ENCODE measurements at places on chromosomes 1 and 21. TPM values are rescaled to one million over a fixed set of nuclear protein-coding genes. Genes with fewer than 3 reads are reported as not detected.
A peak's percentile ranks its signal among the peaks of the same experiment; 100 is the strongest.

FMN2 gene
- 141 TPM for total RNA-seq

LPGAT1 gene
- 62.4 TPM for total RNA-seq

TPTE gene
- total RNA-seq, result not detected

NBPF6 gene
- not detected for total RNA-seq

DNA sequence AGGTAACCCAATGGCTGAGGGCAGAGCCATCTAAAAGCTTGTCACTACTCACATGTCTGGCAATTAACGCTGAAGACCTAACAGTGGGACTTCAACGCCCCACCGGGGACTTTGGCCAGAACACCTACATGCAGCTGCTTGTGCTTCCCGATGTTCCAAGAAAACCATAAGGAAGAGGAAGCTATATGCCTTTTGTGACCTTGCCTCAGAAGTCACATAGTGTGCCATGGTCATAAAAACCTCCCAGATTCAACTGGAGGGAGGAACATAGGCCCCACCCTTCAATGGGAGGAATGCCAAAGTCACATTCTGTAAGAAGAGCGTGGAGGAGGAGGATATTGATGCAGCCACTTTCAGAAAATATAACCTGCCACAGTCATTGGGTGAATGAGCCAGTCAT lies 147.8 kb upstream of the MAGI3 start:
- DNase-seq, result no peak

DNA sequence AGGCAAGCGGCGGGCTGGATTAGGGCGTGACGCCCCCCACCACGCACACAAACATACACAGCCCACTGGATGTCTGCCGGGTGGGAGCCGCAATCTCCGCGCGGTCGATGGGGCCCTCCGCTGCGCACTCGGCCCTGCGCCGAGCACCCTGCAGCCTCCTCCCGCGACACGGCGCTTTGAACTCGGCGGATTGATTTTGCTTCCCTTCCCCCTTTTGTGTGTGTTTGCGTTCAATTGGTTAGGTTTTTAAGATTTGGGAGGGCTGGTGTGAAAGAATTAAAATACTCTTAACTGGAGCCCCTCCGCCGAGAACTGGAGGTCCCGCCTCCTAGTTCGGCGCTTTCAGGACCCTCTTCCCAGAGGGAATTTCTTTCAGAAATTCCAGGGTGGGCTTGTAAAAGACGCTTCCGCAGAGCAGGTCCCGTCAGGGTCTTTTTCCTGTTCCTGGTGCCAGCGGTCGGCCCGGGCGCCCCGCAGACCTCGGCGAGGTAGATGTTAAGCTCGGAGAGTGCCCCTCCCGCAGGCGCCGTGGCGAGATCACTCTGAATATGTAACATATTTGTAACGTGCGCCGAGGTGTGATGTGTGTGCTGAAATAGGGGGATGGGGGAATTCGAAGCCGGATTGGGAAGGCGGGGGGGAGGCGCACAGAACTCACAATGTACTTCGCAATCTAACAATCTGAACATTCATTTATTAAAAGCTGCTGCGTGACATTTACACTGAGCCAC lies 8.0 kb upstream of the BARHL2 start:
- no peak for DNase-seq

DNA sequence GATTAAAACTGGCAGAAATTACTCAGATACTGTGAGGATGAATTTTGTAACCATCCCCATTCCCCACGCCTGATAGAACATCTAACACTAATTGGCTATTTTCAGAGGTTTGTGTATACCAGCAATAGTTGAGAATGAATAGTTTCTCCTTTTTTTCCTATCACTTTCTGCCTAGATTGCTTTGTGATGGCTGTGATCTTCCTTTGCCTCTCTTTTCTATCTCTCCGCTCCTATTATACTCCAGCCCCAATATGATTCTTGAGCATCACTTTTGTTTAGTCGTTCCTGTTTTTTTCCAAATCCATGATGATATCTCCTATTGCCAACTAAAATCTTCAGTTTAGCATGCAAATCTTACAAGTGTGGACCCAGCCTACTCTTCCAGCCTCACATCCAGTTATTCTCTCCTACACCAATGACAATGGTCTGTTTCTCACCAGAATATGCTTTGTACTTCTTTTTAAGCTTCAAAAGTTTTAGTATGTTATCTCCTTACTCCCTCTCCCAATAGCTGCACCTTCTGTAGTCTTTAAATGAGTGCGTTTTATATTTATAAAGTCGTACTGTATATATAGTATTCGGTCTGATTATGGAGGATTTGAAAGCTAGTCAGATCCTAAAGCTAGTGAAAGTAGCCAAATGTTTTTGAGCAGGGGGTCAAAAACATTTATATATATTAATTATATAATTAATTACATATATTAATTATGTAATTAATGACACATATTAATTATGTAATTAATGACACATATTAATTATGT lies 25.2 kb downstream of the MAGI3 start:
- DNase-seq, result peak; percentile 26

DNA sequence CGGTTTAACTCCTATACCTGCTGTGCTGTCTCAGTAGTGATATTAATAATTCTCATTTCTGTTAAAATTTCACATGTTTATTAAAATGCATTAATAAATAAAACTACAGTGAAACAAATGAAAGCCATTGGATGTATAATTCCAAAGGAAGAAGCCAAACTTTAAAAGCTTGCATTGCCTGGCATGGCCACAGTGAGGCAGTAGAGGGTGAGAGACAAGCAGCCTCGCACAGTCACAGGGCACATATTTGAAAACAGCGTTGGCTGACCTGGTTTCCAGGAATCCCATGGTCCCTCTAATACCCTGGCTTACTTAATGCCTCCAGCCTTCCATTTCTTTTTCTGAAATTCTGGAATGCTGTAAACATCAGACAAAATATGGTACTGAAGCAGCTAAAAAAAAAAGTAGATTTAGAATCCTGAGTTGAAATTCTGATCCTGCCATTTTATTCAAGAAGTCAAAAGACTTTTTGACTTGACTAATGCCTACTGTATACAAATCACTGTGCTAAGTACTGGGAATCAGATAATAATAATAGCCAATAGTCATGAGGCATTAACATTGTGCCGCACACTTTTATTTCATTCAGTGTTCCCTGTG lies 6.7 kb upstream of the RNASEL start:
- peak; percentile 78 for DNase-seq

- DNase-seq, result no peak
These were observed 302.4 kb upstream of the NR5A2 start for GRCh38 chr1:199725002-199725565.

DNA sequence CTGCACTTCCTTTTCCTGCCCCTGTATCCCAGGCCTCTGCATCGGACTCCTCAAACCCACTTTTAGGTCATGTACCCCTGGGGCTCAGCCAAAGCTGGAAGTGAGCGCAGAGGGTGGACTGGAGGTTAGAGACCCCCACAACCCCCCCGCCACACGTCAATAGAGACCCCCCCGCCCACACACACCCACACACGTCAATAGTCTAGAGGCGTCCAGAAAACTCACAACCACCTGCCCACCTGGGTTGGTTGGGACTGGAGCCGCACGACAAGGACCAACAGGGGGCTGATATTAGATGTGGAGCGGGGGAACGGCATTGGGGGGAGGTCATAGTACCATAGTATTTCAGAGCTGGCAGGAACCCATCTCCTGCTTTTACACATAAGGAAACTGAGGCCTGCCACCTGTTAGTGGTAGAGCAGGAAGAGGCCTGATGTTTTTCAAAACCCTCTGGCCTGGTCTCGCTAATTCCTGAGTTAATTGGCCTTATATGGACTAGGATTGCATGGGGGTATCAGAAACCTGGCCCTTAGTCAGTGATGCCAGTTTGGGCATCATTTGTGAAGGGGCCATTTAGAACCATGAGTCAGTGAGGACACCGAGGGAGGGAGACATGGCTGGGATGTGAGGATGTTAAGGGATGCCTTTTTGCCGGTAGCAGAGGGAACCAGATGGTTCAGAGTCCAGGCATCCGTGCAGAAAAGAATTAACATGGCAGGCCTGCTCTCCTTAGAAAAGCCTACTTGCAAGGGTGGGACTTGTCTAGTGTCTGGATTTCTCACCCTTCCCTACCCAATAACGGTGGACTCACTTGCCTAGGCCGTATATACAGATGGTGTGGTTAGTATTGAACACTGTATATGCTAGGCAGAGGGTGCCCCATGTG lies 1.1 kb downstream of the NENF start:
- DNase-seq, result peak; percentile 38

GRCh38 chr1:204841798-204842197 lies 28.9 kb upstream of the NFASC start:
- no peak for DNase-seq

- peak; percentile 54 for DNase-seq
These were observed 36.0 kb upstream of the POFUT2 start for GRCh38 chr21:45323487-45324311.

DNA sequence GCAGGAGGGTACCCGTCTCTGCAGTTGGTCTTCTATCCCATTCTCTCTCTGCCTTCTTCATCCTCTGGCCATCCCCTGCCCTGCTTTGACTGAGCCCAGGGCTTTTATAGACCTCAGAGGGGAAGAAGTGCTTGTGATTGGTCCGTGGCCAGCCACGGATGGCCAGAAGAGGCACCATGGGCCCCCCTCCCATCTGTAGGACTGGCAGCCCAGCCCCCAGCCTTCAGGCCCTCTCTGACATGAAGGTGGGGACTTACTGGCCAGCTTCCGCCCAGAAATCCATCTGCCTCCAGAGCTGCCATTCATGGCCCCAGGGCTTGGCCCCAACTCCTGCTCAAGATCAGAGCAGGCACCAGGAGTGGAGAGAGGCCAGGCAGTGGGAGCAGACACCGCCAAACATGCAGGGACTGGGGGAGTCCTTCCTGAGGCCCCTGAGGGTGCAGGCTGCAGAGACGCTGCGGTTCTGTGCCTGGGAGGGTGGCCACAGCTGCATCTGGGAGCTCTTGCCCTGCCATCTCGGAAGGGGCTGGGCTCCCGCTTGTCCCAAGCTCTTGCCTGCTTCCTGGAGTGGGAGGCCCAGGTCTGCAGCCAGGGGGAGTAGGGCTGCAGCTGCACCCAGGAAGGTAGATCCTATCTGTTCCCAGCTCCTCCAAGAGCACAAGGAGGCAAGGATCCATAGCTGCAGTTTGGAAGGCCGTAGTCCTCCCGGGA lies 698.6 kb upstream of the B3GALT2 start:
- no peak for DNase-seq

GRCh38 chr1:117060441-117061317 lies 553 bp downstream of the TTF2 start:
- DNase-seq, result peak; percentile 62

All from GM23248 (cell line).